ENCODE measurements at places on chromosomes 12 and 14.

GRCh38 chr12:131555197-131555846 lies 155.6 kb upstream of the SFSWAP start:
- DNase-seq: no peak

DNA sequence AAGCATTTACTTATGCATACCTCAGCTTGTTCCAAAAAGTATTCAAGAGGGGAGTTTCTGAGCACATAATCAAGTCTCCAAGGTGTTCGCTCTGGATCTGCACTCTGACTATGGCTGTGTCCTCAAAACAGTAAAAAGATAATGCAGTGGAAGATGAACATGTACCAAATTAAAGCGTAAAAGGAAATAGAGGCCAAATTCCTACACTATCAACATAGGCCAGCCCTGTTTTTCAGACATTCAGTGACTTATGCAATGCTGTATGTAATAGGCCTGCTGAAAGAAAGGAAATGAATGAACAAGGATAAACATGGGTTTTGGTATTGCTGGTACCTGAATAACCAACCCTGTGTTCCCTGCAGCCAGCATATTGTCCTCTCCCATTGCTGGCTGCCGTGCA lies 115.7 kb downstream of the SAMD4A start:
- no peak for DNase-seq

DNA sequence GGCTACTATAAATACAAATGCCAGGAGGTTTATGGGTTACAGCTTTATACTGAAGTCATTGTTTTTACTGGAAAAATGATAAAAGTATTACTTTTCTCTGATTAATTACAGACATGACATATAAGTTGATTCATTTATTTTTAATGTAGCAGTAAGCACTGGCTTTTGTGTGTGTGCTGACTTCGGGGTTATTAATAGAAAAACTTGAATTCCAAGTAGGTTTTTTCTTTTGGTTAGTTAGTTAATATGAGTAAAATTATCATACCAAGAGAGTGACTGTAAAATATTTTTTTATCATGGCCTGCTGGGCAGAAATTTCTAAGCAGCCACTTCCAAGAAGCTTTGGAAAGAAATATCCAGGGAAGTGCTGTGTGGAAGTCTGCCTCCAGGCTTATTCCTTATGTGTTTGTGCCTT lies 56.4 kb downstream of the IFT81 start:
- no peak for DNase-seq

- DNase-seq: no peak
These were observed 30.6 kb downstream of the SOCS2 start for GRCh38 chr12:93602897-93603668.

GRCh38 chr14:40684328-40684727 lies 922.3 kb upstream of the LRFN5 start:
- DNase-seq: no peak

DNA sequence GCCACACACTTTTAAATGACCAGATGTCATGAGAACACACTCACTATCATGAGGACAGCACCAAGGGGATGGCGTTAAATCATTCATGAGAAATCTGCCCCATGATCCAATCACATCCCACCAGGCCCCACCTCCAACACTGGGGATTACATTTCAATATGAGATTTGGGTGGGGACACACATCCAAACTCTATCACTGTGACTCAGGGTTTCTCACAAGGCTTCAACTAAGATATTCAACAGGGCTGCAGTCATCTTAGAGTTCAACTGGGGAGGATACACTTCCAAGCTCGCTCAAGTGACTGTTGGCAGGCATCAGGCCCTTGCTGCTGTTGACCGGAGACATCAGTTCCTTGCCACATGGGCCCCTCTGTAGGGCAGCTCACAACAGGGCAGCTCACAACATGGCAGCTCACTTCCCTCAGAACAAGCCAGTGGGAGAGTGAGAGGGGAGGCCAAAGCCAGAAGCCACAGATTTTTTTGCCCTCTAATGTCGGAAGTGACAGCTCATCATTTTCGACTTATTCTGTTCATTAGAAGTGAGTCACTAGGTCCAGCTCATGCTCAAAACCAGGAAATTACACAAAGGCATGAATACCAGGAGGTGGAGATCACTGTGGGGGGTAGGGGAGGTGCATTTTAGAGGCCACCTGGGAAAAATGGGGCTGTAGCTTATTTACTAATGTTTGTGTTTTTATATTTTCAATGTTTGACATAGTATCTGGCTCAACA lies 50.8 kb upstream of the PTHLH start:
- DNase-seq: no peak

DNA sequence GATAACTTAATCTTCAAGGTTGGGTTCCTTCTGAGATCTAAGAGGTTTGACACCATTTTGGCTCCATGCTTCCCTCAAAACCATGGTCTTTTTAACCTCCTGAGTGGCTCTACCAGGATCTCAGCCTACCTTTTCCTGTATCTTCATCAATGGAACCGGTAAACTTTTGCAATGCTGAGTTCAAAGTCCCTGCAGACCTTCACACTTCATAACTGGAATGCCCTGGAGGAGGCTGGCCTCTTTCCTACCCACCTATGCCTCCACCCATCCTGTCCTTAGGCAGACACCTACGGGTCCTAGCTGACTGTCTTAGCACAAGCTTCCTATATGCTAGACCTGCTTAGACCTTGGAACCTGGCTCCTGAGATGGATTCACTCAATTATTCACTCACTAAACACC lies 89.5 kb upstream of the EEA1 start:
- no peak for DNase-seq

GRCh38 chr12:34287437-34287836 lies 265.1 kb downstream of the ALG10 start:
- no peak for DNase-seq

DNA sequence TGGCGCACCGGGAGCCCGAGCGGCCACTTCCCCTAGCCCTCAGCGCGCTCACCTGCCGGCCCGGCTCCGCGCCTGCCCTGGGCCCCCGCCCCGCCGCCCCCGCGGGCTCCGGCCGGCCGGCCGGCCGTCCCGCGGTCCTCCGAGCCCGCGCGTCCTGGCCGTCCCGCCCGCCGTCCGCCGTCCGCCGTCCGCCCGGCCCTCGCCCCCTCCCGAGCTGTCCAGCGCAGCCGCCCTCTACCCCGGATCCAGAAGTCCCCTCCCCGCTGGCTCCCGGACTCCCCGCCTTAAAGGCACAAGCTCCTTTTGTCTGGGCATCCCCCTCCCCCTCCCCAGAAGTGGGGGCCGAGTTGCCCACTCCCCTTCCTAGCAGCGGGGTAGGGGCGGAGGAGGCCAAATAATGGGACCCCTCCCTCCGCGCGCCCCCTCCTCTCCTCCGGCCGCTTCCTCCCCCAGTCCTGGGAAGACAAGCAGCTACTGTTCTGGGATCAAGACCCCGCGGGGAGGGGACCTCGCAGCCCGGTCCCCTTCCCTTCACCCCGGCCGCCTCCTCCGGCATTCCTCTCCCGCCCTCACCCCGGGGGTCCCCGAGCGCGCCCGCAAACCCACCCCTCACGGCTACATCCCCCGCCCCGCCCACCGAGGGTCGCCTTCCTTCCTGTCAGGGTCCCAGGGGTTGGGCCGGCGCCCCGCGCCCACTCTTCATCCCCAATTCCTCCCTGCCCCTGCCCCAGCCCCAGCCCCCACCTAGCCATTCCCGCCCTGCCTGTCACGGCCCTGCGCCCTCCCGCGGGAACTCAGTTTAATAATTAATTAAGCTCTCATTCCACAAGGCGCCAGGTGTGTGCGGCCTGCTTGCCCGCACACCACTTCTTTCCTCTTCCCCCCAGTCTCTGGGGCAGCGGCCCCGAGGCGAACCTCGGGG lies at the start of gene ADCY6:
ADCY6 (minus strand) TSS at position 236 of the 922 bp plus-strand sequence. CDS start 5,655 bp downstream, outside the sequence.
- DNase-seq: no peak
